Immature natural killer cell (primary cell): ENCODE measurements at places on chromosomes 2 and 18. TPM values are rescaled to one million over a fixed set of nuclear protein-coding genes. Genes with fewer than 3 reads are reported as not detected.

KLHL14 gene
- polyA plus RNA-seq = not detected

RNU2-63P gene
- not detected for polyA plus RNA-seq

SERPINB3 gene
- polyA plus RNA-seq = not detected

SERPINB2 gene
- not detected for polyA plus RNA-seq

MAP3K19 gene
- polyA plus RNA-seq = not detected

DHRS9 gene
- 0.31 TPM for polyA plus RNA-seq

GALNT13 gene
- not detected for polyA plus RNA-seq

DQX1 gene
- polyA plus RNA-seq = not detected

SERPINB4 gene
- polyA plus RNA-seq = not detected

HMSD gene
- polyA plus RNA-seq = not detected

EPB41L3 gene
- not detected for polyA plus RNA-seq

GNLY gene
- polyA plus RNA-seq = 19,340 TPM

CCDC68 gene
- not detected for polyA plus RNA-seq

LAMA3 gene
- polyA plus RNA-seq = not detected

CYP26B1 gene
- polyA plus RNA-seq = not detected

GPR17 gene
- not detected for polyA plus RNA-seq

DLX1 gene
- polyA plus RNA-seq = not detected

IL1R2 gene
- polyA plus RNA-seq = not detected

IL36RN gene
- polyA plus RNA-seq = not detected

AGAP1 gene
- 2.3 TPM for polyA plus RNA-seq

TEKT4 gene
- polyA plus RNA-seq = not detected

ARMC9 gene
- not detected for polyA plus RNA-seq

MRO gene
- not detected for polyA plus RNA-seq

MLPH gene
- not detected for polyA plus RNA-seq

PLEKHB2 gene
- 146 TPM for polyA plus RNA-seq

SH3YL1 gene
- polyA plus RNA-seq = 23.0 TPM

FAM210A gene
- polyA plus RNA-seq = 11.4 TPM

CHCHD5 gene
- 65.1 TPM for polyA plus RNA-seq

KCNK3 gene
- not detected for polyA plus RNA-seq

KHK gene
- polyA plus RNA-seq = 7.0 TPM

CCDC102B gene
- polyA plus RNA-seq = 6.2 TPM

TRPM8 gene
- polyA plus RNA-seq = 0.52 TPM

FLACC1 gene
- polyA plus RNA-seq = 0.46 TPM

BCL11A gene
- polyA plus RNA-seq = 0.69 TPM

RSAD2 gene
- 5.8 TPM for polyA plus RNA-seq

PROM2 gene
- not detected for polyA plus RNA-seq

C2orf15 gene
- 0.80 TPM for polyA plus RNA-seq

FZD7 gene
- not detected for polyA plus RNA-seq

HOXD10 gene
- not detected for polyA plus RNA-seq

CABYR gene
- polyA plus RNA-seq = not detected

DES gene
- not detected for polyA plus RNA-seq
